A673 (cell line): ENCODE measurements at places on chromosomes 7 and 10. TPM values are rescaled to one million over a fixed set of nuclear protein-coding genes. Genes with fewer than 3 reads are reported as not detected.

- DNase-seq: no peak
Observed at GRCh38 chr7:94129443-94130140, 125.4 kb upstream of the BET1 start.

DNA sequence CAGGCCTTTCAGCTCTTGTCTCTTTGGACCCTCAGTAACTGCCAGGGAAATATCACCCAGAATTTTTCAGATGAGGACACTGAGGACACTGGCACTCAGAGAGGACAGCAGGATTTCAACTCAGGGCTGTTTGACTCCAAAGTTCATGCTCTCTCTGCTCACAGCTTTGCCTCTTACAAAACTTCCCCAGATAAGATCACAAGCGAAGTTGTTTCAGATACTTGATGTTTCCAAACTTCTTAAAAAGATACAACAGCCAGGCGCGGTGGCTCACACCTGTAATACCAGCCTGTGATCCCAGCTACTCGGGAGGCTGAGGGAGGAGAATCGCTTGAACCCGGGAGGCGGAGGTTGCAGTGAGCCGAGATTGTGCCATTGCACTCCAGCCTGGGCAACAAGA, 32.4 kb upstream of the ZRANB1 start:
- DNase-seq: no peak

- DNase-seq: no peak
Observed at GRCh38 chr7:78576236-78576635, 777.7 kb downstream of the PHTF2 start.

SPDYE11 gene
- total RNA-seq: not detected in 2 replicates

PTPRN2 gene
- total RNA-seq: 0.11 TPM in 2 replicates

TAS2R3 gene
- 0.94 and 0.99 TPM in 2 replicates for total RNA-seq

- no peak for DNase-seq
Observed at GRCh38 chr7:107838816-107839565, 36.0 kb upstream of the SLC26A3 start.

TMEM236 gene
- total RNA-seq: 0.06 and 0.13 TPM in 2 replicates

ELAPOR2 gene
- total RNA-seq: not detected in 2 replicates

ASB10 gene
- not detected in 2 replicates for total RNA-seq

CRPPA gene
- total RNA-seq: 0.15 and 0.21 TPM in 2 replicates

DNA sequence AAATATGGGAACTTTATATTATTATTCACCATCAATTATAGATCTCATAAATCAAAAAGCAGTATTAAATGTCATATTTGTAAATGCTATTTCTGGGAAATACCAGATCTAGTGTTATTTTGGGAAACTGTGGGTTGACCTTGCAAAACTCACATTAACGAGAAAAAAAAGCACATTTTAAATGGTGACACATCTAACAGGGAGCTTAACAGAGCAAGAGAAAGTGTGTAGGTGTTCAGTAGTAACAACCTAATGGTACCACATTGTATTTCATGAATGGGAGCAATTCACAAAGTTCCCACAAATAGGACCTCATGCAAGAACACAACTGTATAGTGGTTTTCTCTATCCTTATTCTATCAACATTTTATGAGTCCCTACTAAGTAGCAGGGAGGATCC, 26.2 kb upstream of the HDAC9 start:
- DNase-seq: no peak

POLR1F gene
- total RNA-seq: 19.0 and 20.1 TPM in 2 replicates

AKR1C2 gene
- 16.2 and 23.5 TPM in 2 replicates for total RNA-seq

ANKRD2 gene
- total RNA-seq: not detected in 2 replicates

GRCh38 chr10:120969219-120969645, 118.1 kb downstream of the WDR11 start:
- DNase-seq: no peak

NAT16 gene
- total RNA-seq: not detected in 2 replicates

DNA sequence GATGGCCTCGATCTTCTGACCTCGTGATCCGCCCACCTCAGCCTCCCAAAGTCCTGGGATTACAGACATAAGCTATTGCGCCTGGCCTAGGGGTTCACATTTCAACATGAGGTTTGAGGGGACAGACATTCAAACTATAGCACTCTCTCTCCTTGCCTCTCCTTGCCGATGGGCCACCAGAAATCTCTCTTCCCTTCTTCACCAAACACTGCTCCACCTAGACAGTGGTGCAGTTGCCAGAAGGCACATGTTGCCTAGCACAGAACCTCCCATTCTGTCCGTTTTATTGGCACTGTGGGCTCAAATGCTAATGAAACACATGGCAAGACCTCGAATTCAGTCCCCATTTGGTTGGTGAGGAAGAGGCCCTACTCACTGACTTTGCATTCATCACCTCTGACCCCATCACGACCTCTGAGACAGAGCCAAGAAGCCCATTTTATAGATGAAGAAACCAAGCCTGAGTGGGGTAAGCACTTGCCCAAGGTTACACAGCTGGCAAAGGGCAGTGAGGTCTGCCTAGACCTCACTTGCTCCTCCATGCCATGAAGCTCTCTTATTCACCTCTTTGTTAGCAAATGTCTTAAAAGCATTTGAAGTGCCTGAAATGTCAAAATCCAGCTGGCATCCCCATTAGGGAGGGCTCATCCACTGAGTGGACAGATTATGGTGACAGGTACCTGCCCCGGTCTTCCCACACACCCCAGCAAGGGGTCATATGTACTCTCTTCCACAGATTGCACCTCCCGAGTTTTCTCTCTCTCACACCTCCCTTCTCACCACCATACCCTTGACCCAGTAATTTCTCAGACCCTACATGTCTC, 34.0 kb downstream of the GPRIN2 start:
- DNase-seq: no peak

- peak; percentile 68 for DNase-seq
Observed at GRCh38 chr7:46707973-46708372, 786.9 kb upstream of the IGFBP3 start.

DNA sequence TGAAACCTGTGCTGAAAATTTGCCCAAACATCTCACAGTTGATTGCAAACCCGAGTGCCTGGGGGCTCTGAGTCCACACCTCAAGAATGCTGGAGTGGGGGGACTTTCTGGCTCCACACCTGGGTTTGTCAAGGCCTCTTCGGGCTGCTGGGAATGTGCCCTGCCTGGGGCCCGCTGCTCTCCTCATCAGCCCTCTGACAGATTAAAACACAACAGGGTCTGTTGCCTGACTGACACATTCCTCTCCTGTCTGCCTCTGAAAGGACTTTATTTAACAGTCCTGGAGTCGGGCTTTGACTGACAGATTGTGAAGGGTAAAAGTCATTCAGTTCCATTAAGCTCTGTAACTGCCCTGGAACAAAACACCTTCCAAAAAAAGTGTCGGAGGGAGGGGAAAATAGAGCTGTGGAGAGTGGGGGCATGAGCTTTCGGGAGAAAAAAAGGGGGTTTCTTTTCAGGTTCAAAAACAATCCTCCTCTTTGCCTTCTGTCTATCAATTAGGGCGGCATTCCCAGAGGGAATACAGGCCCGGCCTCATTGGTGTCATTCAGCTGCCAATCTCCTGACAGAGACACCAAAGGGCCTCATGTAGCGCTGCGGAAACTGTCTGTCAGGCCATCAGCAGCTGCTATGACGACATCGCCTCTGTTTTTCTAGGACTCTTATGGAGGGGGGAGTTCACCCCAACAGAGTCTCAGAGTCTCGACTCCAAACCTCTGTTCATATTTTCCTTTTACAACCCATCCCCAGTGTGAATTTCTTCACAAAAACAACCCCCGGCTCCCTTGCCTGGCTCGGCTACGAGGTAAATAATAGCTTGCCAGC, 398.8 kb upstream of the NFE2L3 start:
- no peak for DNase-seq

GRCh38 chr7:63887031-63887430, 111.6 kb upstream of the ZNF722 start:
- no peak for DNase-seq

DNA sequence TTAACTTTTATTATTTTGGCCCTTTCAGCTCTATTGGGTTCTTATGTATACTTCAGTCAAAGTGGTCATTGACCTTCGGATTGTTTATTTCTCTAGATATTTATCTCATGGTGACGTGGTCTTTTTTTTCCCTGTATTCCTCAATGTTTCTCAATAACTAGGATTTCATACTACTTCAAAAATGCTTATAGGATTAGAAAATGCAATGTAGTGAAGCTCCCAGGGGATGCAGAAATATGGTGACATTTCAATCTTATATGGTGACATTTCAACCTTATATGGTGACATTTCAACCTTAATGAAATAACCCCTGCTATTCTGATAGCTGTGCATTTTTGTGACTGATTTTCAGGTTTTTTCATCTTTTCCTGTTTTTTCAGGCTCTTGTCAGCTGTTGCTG, 51.4 kb downstream of the CHRM2 start:
- DNase-seq: no peak

DNA sequence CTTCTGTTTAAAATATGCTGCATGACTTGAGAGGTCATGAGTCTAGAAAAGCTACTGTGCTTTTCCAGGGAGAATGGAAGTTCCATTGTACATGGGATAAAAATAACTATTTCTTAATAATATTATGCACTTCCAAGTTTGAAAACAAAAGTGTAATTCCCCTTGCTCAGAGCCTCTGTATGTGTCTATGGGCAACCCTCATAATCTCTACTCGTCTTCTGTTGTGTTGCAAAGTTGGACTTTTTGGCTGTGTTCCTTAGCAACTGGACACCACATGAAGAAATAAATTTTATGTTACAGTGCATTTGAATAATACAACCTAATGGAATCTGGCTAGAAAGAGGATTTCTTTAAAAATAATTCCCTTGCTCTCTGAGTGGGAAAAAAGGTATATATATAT, 242.6 kb downstream of the TWIST1 start:
- DNase-seq: no peak

EBF3 gene
- total RNA-seq: 52.2 and 56.2 TPM in 2 replicates

ZNF853 gene
- 3.4 and 6.4 TPM in 2 replicates for total RNA-seq

GRCh38 chr10:6713716-6714115, 133.6 kb upstream of the PRKCQ start:
- peak; percentile 22 for DNase-seq

GRCh38 chr10:28253169-28253785, 49.6 kb downstream of the MPP7 start:
- DNase-seq: no peak

GRCh38 chr10:21534604-21535493, 817 bp downstream of the MLLT10 start:
- DNase-seq: peak; percentile 75

- DNase-seq: no peak
Observed at GRCh38 chr7:32070406-32071360, at the start of gene PDE1C. Gene PDE1C, minus strand, starts transcription at chr7:32070407.

FAM241B gene
- 4.2 and 5.2 TPM in 2 replicates for total RNA-seq

DNA sequence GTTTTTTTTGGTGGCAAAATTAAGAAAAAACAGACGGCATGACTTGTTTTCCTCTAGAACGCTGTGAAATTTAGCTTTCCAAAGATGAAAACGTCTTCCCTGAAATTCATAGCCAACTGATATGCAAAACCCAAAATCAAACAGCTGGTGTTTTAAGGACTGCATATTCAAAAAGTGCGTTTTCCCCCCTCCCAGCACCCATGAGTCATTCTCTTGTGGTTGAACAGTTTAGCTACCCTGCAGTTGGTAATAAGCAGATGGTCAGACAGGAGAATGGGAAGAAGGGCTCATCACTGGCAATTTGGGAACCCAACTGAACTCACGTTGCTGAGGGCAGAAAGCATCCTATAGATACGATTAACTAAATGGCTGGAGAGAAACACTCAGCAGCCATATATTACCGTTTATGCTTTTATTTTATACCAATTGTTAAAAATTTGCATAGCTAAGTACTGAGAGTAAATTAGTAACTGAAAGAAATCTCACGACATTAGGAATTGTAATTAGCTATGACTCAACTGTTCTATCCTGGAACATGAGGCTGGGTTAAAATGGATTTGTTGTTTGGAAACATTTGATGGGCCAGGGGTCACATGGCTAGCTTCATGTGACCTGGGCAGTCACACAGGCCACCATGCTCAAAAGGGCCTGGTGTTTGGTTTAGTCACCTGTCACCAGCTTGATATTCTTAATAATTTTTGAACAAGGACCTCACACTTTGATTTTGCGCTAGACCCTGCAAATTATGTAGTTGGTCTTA, 343.1 kb downstream of the PHTF2 start:
- peak; percentile 55 for DNase-seq

UPK3B gene
- total RNA-seq: 1.4 TPM in 1 of 2 replicates, not detected in the other

SFTPD gene
- total RNA-seq: not detected in 2 replicates

PLEKHS1 gene
- total RNA-seq: 0.09 TPM in 1 of 2 replicates, not detected in the other

DNA sequence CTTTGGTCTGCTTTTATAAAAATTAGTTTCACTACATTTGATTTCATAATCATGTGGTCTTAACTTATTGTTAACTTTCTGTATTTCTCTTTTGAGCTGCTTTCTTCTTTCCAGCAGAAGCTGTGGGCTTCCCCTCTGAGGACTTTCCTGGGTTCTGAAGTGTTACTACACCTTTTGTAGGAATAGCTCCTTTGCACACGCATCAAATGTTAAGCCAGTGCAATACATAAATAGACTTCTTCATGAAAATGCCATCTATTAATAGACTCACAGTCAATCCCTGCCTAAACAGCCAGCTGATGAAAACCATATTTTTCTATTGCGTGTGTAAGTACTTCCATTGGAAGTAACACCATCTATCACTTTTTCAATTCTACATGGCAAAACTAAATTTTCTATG, 1.5 kb downstream of the ABCB4 start:
- no peak for DNase-seq

DNA sequence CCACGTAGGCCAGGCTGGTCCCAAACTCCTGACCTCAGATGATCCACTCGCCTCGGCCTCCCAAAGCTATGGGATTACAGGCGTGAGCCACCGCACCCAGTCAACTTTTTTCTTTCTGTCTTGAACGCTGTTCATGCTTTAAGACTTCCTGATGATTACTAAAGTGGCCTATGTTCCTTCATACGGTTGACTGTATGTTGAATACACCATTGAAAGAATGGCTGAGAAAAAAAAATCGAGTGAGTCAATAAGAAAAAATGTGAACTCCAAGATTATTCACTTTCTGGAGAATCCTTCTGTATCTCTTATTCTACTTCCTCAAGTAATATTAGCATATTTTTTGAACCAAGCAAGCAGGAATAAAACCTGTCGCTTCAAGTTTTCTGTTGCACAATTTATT, 955.0 kb downstream of the GATA3 start:
- DNase-seq: no peak

TMEM270 gene
- total RNA-seq: not detected in 2 replicates

DNA sequence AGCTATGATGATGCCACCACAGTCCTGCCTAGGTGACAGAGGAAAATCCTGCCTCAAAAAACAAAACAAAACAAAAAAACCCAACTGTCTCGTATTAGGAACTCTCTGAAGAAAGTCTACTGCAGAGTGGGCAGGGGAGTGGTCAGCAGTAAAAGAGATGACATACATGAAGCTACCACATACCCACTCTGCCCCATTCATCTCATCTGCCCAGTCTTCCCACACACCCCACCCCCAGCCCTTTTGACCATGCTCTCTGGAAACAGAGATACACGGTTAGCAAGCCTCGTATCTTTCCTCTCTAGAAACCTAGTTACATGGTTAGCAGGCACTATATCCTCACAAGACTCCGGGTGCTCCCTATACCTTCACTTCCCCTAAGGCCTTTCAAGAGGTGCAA, 8.3 kb downstream of the SLC37A3 start:
- no peak for DNase-seq

- no peak for DNase-seq
Observed at GRCh38 chr7:19530261-19530660, 178.6 kb downstream of the POLR1F start.

DNA sequence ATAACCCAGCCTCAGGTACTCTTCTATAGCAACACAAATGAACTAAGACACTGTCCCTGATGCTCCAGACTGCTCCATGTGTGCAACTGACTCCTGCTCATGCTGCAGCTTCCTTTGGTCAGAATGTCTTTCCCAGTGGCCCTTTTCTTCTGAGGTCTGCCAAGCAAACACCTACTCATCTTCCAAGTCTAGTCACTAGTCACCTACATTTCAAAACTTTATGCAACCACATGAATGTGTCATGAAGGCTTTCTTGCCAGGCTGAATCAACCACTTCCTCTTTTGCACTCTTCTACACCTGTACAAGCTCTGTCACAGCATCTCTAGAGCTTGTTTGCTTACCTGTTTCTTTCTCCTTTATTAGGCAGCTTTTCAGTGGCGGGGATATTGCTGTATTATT, 75.8 kb downstream of the LSMEM1 start:
- no peak for DNase-seq
